Breast epithelium (tissue), 4 donors: ENCODE measurements at places on chromosomes 6 and 20.

- H3K4me3 ChIP-seq: no peak overlapping the region
- no peaks in the 10 kb centered on the region for H3K27me3 ChIP-seq
- no peak overlapping the region for H3K27ac ChIP-seq
Measured at GRCh38 chr6:64330694-64331307, 695.2 kb downstream of the PHF3 start.

DNA sequence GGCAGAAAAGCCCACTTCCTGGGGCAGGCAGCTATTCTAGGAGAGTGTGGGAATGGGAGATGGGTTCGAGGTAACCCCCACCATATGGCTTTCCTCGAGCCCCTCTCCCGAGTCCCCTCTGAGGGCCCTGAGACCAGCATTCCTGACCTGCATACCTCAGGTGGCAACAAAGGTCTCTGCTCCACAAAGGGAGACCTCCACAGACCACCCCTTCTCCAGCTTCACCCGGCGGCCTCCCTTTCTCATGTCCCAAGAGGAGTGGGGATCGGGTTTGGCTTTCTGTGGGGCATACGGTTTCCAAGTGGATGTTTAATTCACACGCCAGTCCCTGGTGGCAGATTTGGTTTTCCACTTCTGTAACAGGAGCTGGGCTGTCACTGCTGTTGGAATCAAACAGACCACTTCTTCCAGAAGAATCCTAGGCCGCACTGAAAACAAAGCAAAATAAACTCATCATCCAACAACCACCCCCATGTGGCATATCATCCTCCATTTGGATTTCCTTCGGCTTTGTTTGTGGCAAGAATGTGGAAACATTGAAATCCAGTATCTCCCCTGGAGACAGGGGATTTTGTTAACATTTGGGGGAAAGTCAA, 83.2 kb downstream of the DLL1 start:
- no peak overlapping the region for H3K27ac ChIP-seq
- DNase-seq: no peak
- no peak overlapping the region for H3K4me3 ChIP-seq
- H3K36me3 ChIP-seq: no peaks in the 10 kb centered on the region
- H3K27me3 ChIP-seq: peaks cover 11% of the 10 kb centered on the region

- H3K36me3 ChIP-seq: no peaks in the 10 kb centered on the region
- no peak overlapping the region for H3K4me3 ChIP-seq
- no peaks in the 10 kb centered on the region for H3K4me1 ChIP-seq
- peak overlapping the region; percentile 70 for H3K27ac ChIP-seq
- H3K27me3 ChIP-seq: no peaks in the 10 kb centered on the region
Measured at GRCh38 chr6:15474196-15474595, 188.6 kb downstream of the DTNBP1 start.

GRCh38 chr20:62143957-62144825, 622 bp downstream of the SS18L1 start:
- H3K27ac ChIP-seq: peak overlapping the region; percentile 100
- no peaks in the 10 kb centered on the region for H3K36me3 ChIP-seq
- H3K4me1 ChIP-seq: no peaks in the 10 kb centered on the region
- peak overlapping the region; percentile 82 for H3K4me3 ChIP-seq
- DNase-seq: no peak

DNA sequence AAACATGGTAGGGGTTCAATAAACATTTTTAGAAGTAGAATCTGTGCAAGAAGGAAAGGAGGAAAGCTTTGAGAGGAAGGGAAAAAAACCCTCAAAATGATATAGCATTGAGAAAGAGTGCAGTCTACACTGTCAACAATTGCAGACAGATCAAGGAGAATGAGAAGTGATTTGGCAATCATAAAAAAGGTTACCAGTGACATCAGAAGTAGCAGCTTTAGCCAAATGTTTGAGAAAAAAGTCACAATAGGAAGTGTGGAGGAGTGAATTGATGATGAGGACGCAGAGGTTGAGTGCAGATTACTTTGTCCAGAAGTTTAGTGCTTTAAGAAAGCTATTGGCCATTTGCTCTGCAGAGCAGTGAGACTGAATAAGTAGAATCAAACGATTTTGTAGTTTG, 155.0 kb downstream of the GJA1 start:
- H3K4me1 ChIP-seq: no peaks in the 10 kb centered on the region
- H3K27me3 ChIP-seq: no peaks in the 10 kb centered on the region
- no peak for DNase-seq

DNA sequence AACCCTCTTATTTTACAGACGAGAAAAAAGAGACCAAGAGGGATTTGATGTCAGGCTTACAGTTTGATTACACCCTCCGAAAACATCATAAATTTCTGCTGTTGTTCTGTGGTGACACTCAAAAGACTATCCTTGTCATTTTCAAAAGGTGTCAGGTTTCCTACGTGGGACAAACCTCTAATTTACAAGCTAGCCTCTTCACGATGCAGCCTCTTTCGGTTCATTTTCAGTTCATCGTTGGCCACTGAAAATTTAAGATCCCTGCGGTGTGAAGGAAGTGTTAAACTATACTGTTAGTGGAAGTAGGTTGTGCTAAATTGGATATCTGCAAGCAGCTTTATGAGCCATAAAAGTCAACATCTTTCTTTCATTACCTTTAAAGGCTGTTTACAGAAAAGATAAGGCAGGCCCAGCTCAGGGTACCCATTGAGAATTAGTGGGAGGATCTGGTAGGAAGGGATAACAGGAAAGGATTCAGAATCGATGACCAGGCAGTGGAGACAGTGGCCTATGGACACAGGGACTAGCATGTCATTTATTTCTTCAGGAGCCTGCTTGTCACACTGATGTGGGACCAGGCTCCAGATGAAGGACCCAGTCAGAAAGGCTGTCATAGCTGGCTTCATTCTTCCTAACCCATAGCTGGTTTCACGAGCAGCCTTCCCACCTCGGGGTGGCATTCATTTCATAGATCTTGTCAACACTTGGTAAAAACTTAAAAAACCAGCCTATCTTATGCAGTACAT, 329.1 kb upstream of the SOX4 start:
- H3K4me3 ChIP-seq: no peak overlapping the region
- no peaks in the 10 kb centered on the region for H3K36me3 ChIP-seq
- no peaks in the 10 kb centered on the region for H3K27me3 ChIP-seq
